A673 (cell line): ENCODE measurements at places on chromosomes 16 and 17.

DNA sequence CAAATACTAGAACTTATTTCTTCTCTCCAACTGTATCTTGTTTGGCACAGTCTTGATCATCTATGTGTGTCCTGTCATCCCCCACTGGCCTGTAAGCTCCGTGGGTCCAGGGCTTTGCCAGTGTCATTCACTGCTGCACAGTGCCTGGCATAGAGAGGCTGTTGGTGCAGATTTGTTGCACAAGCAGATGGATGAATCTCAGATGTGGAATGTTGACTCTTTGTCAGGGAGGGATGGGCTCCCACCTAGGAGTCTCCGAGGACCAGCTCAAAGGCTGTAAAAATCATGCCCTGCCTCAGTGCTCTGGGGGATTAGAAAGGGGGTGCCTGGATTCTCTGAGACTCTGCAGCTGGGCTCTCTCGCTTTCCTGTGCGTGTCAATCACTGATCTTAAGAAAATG is 60.6 kb downstream of the RAB11FIP4 start:
- DNase-seq: no peak

DNA sequence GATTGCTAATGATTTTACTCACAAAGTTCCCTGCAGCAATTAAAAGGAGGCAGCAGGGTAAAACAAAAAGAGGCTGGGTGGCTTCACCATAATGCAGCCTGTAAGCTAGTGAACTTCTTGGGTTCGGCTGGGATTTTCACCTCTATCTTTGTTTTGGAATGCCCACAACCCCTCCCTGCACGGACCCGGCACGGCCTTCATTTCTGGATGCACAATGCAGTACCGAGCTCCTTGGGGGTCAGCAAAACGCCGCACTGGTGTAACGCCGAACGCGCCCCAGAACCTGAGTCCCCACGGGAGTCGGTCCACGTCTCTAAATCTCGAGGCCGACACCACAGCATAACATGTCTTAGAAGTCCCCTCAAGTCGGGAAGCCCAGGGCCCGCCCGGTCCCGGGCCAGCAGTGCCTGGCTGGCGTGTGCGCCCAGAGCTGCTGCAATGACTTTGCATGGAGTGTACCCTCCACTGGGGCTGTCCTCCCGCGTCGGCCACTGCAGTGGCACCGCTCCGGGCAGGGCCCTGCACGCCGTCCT is 759 bp downstream of the UBE2O start:
- DNase-seq: no peak

DNA sequence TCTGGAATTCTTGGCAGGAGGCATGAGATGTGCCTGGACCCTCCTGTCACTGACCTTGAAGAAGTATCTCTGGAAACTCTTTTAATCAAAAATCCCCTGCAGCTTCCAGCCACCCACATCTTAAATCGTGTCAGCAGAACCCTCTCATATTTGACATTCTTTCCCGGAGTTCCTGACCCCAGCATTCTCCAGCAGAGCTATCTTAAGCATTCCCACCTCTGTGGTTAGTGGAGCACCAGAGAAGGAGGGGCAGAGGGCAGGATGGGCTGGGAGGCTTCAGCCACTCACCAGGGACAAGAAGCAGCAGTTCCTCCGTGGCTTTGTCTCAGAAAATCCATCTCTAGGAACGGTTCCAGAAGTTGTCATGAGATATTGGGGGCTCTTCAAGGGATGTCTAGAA is 149.9 kb downstream of the RGS9 start:
- no peak for DNase-seq

- peak; percentile 59 for DNase-seq
Measured at GRCh38 chr16:68289621-68290329, 21.0 kb downstream of the SLC7A6OS start.

GRCh38 chr17:48110761-48111160 is 3.2 kb downstream of the SNX11 start:
- no peak for DNase-seq

DNA sequence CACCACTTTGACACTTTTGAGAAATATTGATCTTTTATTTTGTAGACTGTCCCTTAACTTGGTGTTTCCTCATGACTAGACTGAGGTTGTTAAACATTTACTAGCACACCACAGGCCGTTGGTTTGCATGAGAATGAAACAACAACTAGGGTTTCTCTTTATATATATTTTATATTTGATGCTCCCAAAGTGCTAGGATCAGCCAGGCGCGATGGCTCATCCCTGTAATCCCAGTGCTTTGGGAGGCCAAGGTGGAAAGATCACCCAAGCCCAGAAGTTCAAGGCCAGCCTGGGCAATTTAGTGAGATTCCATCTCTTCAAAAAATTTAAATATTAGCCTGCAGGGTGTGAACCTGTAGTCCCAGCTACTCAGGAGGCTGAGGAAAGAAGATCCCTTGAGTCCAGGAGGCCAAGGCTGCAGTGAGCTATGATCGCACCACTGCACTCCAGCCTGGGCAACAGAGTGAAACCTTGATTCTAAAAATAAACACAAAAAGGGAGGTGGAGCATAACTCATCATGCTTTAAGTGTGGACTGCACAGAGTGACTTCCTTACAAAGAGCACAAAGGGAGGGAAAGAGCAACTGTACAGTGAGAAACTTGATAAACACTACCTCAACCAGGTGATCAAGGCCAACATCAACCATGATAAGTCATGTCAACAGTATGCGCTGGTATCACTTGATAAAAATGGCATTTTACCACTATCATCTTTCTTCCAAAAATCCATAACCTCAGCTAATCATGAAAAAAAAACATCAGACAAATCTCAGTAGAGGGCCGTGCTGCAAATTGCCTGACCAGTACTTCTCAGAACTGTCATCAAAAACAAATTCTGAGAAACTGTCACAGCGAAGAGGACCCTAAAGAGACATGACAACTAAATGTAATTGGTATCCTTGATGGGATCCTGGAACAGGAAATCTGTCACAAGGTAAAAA is 72.8 kb upstream of the ATF7IP2 start:
- no peak for DNase-seq

DNA sequence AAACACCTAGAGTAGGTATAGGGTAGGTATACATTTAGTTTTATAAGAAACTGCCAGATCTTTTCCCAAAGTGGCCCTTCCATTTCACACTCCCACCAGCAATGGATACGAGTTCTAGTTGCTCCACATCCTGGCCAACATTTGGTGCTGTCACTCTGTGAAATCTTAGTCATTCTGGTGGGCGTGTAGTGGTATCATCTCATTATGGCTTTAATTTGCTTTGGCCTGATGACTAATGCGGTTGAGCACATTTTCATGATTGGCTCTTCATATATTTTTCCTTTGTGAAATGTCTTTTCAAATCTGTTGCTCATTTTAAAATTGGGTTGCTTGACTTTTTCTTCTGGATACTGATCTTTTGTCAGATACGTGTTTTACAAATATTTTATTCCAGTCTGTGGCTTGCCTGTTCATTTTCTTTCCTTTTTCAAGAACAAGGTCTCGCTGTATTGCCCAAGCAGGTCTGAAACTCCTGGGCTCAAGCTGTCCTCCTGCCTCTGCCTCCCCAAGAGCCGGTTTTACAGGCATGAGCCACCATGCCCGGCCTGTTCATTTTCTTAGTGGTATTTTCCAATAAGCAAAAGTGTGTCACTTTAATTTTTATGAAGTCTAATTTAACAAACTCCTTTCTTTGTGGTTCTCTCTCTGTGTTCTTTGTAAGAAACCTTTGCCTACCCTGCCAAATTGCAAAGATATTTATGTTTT is 192.4 kb downstream of the SEC14L1 start:
- DNase-seq: peak; percentile 64

GRCh38 chr17:68579194-68579927 is 21.8 kb downstream of the FAM20A start:
- no peak for DNase-seq

GRCh38 chr17:2400474-2400866 is 390 bp downstream of the MNT start:
- DNase-seq: peak; percentile 69
